ENCODE measurements at places on chromosomes 3 and 15.

- DNase-seq = no peak
Observed at GRCh38 chr3:67109651-67110204, 111.6 kb downstream of the KBTBD8 start.

GRCh38 chr15:51924156-51925068, 47.2 kb downstream of the LEO1 start:
- DNase-seq = peak; percentile 57

DNA sequence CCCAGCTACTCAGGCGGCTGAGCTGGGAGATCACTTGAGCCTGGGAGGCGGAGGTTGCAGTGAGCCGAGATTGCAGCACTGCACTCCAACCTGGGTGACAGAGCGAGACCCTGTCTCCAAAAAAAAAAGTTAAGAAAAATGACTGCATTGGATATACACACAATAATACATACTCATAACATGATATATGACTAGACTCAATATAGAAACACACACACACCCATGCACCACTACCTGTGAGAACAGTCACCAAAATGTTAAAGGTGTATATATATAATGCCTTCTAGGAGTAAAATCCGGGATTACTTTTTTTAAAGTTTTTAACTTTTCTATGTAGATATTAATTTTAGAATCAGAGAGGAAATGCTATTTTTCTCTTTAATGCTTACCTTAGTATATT, 25.9 kb downstream of the PHC3 start:
- DNase-seq = no peak

DNA sequence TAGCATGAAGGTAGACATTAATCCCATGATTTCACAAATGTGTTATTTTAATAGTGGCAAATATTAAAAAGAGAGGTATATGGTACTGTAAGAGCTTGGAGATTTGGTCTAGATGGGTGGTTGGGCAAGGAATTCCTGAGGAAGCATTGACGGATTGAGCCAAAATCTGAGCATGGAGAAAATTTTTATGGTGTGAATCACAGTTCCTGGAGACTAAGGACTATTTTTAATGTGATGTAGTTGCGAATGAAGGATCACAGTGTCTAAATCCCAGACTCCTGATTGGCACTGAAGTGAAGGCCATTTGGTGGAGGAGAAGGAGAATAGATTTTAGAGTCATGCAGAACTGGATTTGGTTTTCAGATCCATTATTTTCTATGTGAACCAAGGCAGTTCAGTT, 188.7 kb upstream of the FEZF2 start:
- DNase-seq = no peak

GRCh38 chr15:95446854-95447253, 883.6 kb upstream of the NR2F2 start:
- no peak for DNase-seq

GRCh38 chr3:187728248-187728647, 17.0 kb downstream of the BCL6 start:
- DNase-seq = no peak

- no peak for DNase-seq
Observed at GRCh38 chr15:66482539-66482938, 15.0 kb downstream of the SNAPC5 start.

DNA sequence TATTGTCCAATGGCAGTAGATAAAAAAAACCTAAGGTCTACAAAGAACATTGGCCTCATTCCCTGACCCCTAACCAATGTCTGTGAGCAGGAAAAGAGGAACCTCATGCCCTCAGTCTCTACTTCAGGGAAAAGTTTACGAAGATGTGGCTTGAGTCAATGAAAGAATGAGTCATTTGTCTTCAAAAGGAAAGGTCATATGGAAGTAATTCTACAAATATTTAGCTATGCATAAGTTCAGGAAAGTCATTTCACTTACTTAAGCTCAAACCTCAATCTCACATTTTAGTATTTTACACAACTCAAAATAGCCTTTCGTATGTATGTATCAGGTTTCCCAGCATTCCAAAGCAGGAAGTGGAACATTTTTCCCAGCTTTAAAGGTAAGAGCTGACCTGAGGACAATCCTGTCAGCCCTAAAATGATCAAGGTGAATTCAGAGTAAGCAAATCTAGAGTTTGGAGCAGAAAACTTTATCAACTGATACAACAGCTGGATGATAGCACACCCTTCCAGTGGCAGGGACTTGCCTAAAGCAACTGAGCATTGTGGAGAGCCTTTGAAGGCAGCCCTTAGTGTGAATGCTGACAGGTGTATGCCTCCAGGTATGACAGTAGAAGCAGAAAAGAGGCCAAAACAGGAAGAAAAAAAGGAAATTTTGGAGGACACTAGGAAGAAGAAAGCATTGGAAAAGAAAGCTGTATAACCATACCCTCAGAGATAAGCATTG, 53.9 kb upstream of the ACKR4 start:
- no peak for DNase-seq

GRCh38 chr3:25604107-25604805, 60.5 kb downstream of the TOP2B start:
- no peak for DNase-seq

- no peak for DNase-seq
Observed at GRCh38 chr15:78811825-78812183, 540 bp upstream of the ADAMTS7 start.

DNA sequence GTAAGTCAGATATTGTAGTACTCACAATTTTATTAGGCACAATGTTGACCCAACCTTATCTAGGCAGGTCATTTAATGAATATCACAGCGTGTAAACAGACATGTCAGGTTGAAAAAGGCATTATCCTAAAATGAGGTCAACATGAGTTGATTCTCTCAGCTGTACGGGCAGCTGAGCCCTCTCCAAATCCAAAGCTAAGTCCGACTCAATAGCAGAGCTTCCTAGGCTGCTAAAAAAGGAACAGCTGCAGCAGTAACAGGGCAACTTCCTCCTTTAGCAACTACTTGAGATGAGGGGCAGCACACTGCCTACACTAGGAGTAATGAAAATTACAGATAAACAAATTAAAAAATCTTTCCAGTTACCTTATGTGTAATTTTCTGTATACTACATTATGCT, 189.2 kb downstream of the CADM2 start:
- DNase-seq = no peak

DNA sequence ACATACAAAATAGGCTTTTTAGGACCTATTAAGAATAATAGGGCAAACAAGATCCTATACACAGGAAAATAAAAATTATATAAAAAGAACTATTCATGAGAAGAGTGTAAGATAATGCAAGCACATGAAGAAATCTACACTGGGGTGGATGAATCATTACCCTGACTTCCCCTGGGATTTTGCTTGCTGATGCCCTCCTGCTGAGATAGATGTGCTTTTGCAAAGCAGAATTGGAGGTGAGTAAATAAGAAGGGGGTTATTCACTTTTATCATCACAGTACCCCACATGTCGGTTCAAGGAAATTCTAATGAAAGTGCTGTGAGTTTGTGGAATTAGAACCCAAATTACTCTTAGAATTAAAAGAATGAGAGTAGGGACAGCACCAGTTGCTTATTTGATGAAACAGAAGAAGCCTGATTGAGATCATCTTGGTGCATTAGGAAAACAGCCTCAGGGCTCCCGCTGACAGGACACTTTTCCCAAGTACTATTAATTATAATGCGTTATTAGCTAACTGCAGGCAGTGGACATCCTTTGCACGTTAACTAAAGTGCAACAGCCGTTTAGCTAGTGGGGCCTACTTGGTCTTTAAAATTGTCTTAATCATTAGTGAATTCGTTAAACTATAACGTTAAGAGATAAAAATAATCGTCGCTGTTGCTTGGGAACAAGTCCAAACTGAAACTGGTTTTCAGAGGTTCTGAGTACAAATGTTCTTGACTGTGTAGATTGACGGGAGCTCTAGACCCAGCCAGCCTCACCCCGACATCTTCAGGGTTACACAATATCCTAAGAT, 48.4 kb downstream of the SLC2A2 start:
- DNase-seq = no peak

DNA sequence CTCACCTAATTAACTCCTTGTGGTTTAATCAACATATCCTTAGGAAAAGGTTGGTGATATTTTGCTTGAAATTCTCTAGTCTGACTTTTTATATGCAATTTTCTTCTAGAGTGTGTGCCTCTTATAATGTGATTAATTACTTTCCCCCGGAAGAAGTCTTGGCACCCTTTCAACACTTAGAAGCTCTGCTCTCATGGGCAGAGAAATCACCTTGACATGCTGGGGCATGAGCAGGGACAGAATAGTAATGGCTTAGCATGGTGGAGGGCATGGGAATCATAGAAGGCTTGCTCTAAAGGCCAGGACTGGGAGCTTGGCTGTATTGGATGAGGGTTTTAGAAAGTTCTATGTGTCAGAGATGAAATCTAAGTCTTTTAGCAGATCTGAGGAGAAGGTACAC, 293.5 kb downstream of the AGBL1 start:
- DNase-seq = no peak

DNA sequence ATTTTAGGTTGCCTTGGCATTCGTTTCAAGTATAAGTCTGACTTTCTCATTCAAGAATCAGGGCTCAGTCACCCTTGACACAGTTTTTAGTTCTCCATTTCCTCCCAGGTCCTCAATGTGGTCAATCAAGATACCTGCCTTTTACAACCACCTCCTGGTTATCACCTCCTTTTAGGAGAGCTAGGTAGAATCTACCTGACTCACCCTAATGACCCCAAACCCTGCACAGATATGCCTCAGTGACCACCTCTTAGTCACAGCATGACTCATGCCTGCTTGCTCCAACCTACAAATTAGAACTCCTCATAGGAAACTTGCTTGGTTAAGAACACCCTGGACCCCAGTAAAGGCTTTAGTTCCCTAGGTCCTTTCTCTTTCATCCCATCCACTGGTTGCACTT, 22.5 kb downstream of the DMXL2 start:
- no peak for DNase-seq

DNA sequence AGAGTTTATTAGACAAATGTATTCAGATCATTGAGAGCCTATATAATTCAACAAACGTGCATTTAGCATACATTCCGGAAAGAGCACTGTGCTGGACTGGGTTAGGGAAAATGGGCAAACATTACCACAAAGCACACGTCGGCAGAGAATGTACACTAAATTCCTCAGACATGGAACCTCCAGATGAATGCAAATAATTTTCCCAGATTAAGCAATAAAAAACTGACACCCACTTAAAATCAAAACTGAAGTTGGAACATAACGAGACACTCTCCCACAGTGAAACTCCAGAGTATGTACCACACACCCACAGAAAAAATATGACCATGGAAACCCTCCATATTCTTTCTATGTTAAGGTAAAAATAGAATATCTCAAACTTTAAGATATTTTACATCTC, 4.8 kb downstream of the SECISBP2L start:
- no peak for DNase-seq

GRCh38 chr3:157447026-157447694, 10.5 kb downstream of the PTX3 start:
- no peak for DNase-seq

DNA sequence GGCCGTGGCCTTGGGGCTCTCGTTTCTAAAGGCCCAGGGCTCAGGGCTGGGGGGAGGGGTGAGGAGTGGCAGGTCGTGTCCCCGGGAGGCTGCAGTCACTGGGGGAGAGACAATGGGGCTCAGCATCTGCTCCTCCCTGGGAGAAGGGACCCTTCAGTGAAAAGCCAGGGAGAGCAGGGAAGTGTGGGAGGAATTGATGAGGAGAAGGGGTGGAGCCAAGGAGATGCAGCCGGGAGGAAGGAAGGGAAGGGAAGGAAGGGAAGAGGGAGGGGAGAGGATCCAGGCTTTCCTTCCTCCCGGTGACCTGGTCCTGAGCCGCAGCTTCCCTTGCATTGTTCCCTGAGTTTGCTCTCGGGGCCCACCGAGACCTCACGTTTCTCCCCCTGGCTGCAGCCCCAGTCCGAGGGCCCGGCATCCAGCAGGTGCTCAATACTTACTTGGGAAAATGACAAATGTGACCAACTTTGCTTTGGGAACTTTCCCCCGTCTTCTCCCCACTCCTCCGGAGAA, 1.4 kb upstream of the ZNF710 start:
- DNase-seq = peak; percentile 75

GRCh38 chr15:65361708-65362459, 15.9 kb downstream of the IGDCC3 start:
- no peak for DNase-seq

GRCh38 chr3:66442254-66443117, 58.3 kb downstream of the LRIG1 start:
- DNase-seq = peak; percentile 95

- no peak for DNase-seq
Observed at GRCh38 chr3:37899101-37899707, 37.5 kb downstream of the CTDSPL start.

GRCh38 chr3:164340273-164340672, 738.0 kb downstream of the SI start:
- DNase-seq = no peak

DNA sequence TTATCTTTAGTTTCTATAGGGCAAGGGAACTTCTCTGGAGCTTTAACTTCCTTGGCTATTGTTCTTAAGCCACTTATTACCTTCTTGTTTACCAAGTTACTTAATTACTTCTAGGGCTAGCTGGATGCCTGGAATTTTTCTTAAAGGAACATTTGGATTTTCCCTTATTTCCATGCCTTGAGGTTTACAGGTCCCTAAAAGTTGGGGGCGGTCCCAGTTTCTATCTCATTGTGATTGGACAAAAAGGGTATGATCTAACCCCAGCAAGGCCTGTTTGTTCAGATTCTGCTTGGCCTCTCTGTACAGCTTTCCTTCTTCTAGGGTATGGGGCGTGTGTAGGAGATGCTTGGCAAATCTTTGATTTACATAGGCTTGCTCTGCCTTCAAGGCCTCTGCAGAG, 17.4 kb downstream of the PDHB start:
- DNase-seq = no peak

- DNase-seq = no peak
Observed at GRCh38 chr15:52071570-52071969, 41.0 kb downstream of the BCL2L10 start.

Data from H9 (cell line).